Daoy (cell line): ENCODE measurements at places on chromosomes 6 and 20. TPM values are rescaled to one million over a fixed set of nuclear protein-coding genes. Genes with fewer than 3 reads are reported as not detected.

Gene TSPYL4
- 7.6 and 11.7 TPM in 2 replicates for total RNA-seq

Gene DOK5
- total RNA-seq, result 0.06 and 0.91 TPM in 2 replicates

Gene DEFB118
- not detected in 2 replicates for total RNA-seq

Gene IRAK1BP1
- total RNA-seq, result 4.0 and 6.7 TPM in 2 replicates

Gene SGK1
- total RNA-seq, result 40.9 and 41.1 TPM in 2 replicates

Gene LAMA4
- 66.6 and 76.5 TPM in 2 replicates for total RNA-seq
